ENCODE measurements at places on chromosomes 16 and 17.

DNA sequence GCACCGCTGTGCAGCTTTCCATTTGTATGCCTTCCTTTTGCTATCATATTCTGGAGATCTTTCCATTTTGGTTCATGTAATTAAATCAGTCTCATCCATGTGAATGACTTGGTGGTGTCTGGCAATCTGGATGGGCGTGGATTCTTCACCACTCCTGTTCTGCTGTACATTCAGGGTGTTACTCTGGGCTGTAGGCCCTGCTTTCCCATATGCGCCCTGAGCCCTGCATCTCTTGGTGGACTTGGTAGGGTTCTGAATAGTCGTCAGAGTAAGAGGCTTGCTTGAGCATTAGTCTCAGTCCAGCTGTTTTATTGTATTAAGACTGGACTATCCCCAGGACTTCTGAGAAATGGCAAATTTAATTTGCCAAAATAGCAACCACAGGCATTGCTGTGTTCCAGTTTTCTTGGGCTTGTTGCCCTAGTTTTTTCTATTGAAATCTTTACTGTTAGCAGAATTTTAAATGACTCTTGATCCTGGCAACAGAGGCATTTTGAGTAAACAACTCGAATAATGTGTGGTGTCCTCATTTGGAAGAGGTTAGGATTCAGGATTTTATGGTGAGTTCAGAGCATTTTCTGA lies 14.9 kb downstream of the BANP start:
- DNase-seq: no peak

- no peak for DNase-seq
These were observed 6.7 kb downstream of the NLRC3 start for GRCh38 chr16:3570420-3571062.

DNA sequence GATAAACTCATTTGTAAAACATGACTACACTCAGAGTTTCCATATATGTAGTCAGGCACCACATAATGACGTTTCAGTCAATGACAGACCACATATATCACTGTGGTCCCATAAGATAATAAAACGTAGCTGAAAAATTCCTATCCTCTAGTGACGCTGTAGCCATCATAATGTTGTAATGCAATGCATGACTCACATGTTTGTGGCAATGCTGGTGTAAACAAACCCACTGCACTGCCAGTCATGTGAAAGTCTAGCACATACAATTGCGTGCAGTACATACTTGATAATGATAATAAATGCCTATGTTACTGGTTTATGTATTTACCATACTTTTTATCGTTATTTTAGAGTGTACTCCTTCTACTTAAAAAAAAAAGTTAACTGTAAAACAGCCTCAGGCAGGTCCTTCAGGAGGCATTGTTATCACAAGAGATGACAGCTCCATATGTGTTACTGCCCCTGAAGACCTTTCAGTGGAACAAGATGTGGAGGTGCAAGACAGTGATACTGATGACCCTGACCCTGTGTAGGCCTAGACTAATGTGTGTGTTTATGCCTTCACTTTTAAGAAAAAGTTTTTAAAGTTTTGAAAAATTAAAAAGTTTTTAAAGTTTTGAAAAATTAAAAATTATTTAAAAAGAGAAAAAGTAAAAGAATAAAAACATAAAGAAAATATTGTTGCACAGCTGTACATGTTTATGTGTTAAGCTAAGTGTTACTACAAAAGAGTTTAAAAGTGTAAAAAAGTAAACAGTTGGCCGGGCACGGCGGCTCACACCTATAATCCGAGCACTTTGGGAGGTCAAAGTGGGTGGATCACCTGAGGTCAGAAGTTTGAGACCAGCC lies 9.0 kb downstream of the STAT5B start:
- no peak for DNase-seq

- DNase-seq: no peak
These were observed 14.1 kb downstream of the CDH1 start for GRCh38 chr16:68751160-68751559.

GRCh38 chr16:55687802-55688201 lies 32.0 kb downstream of the SLC6A2 start:
- no peak for DNase-seq

- no peak for DNase-seq
These were observed 339.0 kb downstream of the CDH13 start for GRCh38 chr16:82965808-82966207.

DNA sequence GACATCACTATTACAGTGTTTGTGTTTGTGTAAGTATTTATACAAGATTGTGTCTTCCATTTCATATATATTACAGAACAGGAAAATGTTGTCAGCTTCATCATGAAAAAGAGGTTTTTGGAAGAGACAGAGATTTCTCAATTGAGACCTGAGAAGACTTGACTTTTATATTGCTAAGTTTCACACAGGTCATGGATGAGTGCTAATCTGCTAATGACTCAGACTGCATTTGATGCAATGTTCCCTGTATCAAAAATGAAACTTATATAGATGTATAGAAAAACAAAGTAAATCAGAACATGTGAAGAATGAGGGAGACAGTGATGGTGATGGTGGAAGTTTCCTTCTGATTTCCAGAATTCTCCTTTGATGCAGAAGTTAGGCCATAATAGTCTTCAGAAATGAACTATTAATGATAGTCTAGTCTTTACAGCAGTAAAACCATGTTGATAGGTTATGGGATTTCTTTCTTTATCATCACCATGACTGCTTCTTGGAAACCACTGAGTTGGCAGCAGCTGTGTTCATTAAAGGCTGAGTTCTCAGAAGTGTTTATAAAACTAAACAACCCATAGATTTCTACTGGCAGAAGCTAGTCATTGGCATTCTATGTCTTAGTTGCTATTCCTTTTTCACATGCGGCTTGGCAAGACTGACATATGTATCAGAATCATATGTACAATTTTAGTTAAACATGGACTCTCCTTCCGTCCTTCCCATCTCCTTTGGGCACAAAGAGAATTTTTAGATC lies 56.1 kb downstream of the PCTP start:
- DNase-seq: no peak

GRCh38 chr17:76159157-76159556 lies 18.1 kb upstream of the FOXJ1 start:
- DNase-seq: no peak

DNA sequence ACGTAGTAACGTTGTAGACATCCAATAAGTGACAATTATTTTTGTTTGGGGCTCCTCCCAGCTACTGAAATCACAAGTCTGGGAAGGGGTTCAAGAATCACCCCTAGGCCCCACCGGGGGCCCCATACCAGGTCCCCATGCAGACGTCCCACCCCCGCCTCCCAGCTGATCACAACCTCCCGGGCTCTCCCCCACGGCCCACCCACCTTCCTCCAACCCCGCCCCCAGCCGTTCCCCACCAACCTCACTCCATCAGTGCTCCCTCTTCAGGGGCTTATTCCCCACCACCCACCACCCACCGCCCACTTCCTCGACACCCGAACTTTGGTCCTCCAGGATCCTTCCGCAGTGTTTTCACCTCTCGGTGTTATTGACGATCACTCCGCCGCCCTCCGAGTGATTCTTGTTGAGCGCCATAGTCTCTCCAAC lies 240 bp downstream of the WBP2 start:
- DNase-seq: no peak

GRCh38 chr17:82060001-82060380 lies 5.6 kb downstream of the DUS1L start:
- DNase-seq: no peak

GRCh38 chr17:28473542-28473941 lies at the start of gene SLC13A2:
Gene SLC13A2 (plus strand): TSS chr17:28473644. CDS start chr17:28473713, 69 bp downstream.
- no peak for DNase-seq

GRCh38 chr17:51904379-51904778 lies 254.1 kb downstream of the CA10 start:
- no peak for DNase-seq

- DNase-seq: no peak
These were observed 3.0 kb upstream of the VAT1L start for GRCh38 chr16:77785373-77785764.

DNA sequence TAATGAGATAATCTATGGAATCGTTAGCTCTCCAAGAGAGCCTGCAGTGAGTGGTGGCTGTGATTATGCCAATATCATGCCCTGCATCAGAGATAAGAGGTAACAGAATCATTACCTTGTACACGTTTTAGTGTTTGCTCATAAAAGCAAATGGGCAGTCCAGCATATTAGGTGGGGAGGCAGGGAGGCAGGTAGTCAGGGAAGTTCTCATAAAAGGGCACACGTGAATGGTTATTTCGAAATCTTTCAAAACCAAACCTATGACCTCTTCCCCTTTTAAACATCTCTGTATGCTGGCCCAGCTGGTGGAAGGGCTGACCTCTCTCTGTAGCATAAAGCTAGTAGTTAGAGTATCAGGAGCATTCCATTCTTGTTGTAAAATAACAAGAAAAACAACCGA lies 51.7 kb downstream of the VAT1L start:
- DNase-seq: no peak

- no peak for DNase-seq
These were observed 73.9 kb upstream of the KIFC3 start for GRCh38 chr16:57876210-57876609.

- no peak for DNase-seq
These were observed 83.9 kb downstream of the YPEL2 start for GRCh38 chr17:59415397-59415796.

GRCh38 chr17:50268743-50269275 lies 5.5 kb upstream of the TMEM92 start:
- DNase-seq: no peak

DNA sequence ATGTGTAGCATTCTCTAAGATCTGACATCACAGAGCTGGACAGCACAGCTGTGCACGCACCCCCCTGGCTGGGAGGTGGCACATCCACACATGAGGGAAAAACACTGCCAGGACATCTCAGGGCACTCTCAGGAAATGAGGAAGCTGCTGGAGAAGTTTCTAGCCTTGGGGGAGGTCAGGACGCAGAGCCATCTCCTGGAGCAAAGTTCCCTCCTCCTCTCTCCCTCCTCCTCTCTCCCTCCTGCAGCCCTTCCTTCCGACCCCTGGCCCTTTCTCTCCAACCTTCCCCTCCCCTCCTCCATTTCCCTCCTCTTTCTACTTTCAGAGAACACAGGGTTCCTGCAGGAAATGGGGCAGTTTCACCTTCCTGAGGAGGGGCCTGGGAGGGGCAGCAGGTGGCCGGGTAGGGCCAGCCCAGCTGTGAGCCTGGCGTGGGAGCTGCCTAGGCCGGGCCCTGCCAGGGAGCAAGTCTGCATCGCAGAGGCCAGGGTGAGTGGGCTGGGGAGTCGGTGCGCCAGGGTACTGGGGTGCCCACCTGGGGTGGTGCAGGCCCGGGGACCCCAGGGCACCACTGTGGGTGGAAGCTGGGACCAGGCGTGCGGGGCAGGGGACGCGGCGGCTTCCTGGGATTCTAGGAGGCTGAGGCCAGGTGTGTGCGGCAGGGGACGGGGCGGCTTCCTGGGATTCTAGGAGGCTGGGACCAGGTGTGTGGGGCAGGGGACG lies at the start of gene DPEP1:
Gene DPEP1 (plus strand): TSS at position 412 of the 723 bp plus-strand sequence. CDS start 16,769 bp downstream, outside the sequence.
- no peak for DNase-seq

DNA sequence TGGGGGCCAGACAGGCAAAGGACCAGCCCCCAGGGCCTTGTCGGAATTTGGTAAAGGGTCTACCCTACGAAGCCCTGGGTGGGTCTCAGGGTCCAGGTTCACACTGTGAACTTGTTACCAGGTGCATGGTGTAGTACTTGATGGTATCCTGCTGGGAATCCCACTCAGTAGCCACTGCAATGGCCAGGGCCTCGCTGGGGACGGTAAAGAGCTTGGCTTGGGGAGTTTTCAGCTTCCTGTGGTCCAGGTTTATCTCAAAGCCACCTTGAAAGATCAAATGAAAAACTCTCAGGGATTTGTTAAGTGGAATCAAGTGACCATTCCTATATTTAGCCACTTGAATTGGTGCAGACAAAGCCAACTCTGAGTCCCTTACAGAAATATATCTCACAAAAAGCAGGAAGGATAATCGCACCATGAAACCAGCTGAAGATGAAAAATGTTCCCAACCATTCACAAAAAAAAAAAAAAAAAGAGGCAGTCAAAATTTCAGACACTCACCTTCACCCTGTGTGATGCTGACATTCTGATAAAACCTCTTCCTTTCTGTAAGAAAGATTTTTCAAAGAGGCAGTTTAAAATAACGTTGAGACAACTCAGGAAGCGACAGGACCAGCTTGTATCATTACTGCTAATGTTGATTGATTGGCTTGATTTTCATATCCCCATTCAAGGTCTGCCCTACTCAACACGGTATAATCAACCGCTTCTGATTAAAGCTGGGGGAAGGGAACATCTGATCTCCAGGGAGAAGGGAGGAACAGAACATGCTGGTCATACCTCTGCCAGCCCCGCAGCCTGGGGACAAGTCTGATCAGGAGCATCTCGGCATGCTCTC lies 10.6 kb downstream of the ATPAF2 start:
- no peak for DNase-seq

GRCh38 chr16:11049396-11050059 lies 105.2 kb downstream of the CLEC16A start:
- no peak for DNase-seq

- no peak for DNase-seq
These were observed 6.4 kb downstream of the CUEDC1 start for GRCh38 chr17:57948555-57949420.

GRCh38 chr16:24353622-24354021 lies 97.5 kb downstream of the CACNG3 start:
- no peak for DNase-seq

- DNase-seq: no peak
These were observed 7.8 kb upstream of the BIRC5 start for GRCh38 chr17:78206298-78206697.

GRCh38 chr17:4901648-4902344 lies 1.1 kb downstream of the CHRNE start:
- DNase-seq: no peak

DNA sequence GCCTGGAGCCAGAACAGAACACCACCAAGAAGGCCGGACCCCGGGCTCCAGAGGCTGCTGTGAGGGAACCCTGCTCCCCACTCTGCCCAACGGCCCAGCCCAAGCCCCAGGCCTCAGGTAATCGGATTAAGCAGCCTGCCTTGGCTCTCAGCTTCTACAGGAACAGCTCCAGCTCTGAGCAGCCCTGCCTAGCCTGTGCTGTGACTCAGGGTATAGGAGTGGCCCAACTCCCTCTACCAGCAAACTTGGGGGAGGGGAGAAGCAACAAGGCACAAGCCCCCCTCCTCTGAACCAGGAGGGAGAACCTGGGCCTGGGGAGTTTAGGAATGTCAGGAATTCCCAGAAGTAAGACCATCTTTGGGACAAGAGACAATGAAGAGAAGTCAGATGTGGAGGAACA lies 849 bp upstream of the SOX15 start:
- no peak for DNase-seq

DNA sequence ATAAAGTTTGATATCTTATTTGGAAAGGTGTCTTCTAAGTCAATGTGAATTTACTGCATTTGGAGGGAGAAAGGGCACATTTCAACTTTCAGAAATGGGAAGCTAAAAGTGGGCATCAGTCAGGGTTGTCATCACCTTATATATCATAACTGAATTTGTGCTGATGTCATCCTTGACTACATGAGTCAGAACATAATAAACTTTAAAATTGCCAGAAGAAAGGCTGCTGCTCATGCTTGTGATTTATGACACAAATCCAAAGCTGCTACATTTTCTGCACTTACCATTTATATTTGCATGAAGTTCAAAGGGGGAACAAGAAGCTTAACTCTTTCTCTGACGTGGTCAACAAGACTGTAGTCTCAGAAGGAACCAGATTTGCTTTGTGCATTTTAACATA lies 196.6 kb downstream of the UTP18 start:
- DNase-seq: no peak

DNA sequence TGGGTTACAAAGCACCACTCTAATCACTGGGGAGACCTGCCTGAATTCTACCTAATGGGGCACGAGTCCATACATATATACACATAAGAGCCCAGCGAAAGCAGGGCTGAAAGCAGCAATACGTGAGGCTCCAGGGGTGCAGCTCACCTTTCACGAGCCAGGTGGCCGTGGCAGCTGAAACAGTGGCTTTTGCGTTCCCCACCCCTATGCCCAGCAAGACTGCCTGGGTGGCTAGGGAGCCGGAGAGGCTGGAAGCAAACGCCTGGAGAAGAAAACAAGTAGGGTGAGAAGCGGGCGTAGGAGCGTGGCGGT lies 618 bp downstream of the RUSF1 start:
- DNase-seq: no peak
